ENCODE measurements at places on chromosomes 1 and 21.

- DNase-seq, result no peak
Measured at GRCh38 chr1:90176530-90176929, 181.6 kb downstream of the ZNF326 start.

- no peak for DNase-seq
Measured at GRCh38 chr1:243471026-243471685, 215.3 kb downstream of the SDCCAG8 start.

- no peak for DNase-seq
Measured at GRCh38 chr1:36115931-36116330, 9.1 kb downstream of the COL8A2 start.

GRCh38 chr21:45468051-45468970 lies 63.3 kb downstream of the COL18A1 start:
- DNase-seq, result no peak

GRCh38 chr1:59596432-59596831 lies 218.3 kb upstream of the HOOK1 start:
- DNase-seq, result peak; percentile 80

DNA sequence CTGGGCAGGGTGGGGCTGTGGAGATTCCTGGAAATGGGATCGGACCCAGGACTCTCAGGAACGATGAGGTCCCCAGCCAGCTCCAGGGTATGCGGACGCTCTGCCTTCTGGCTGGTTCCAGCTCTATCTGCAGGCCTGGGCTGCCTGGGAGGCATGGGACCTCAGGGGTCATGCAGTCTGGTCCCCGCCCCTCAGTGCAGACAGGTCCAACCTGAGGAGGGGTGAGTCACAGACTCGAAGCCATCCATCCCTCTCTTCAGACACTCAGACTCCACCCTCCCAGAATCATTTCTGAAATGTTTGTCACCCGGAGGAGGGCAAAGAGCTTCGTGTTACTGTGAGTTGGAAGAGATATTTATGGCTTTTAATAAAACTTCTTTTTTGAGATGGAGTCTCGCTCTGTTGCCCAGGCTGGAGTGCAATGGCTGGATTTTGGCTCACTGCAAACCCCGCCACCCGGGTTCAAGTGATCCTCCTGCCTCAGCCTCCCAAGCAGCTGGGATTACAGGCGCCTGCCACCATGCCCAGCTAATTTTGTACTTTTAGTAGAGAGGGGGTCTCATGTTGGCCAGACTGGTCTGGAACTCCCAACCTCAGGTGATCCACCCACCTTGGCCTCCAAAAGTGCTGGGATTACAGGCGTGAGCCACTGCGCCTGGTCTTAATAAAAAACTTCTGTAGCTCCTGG lies 5.9 kb upstream of the MYOM3 start:
- peak; percentile 45 for DNase-seq

GRCh38 chr1:223200903-223201302 lies 57.9 kb upstream of the TLR5 start:
- no peak for DNase-seq

GRCh38 chr1:31736675-31737074 lies 27.5 kb downstream of the ADGRB2 start:
- DNase-seq, result no peak

- no peak for DNase-seq
Measured at GRCh38 chr1:221878134-221878533, 136.2 kb upstream of the DUSP10 start.

DNA sequence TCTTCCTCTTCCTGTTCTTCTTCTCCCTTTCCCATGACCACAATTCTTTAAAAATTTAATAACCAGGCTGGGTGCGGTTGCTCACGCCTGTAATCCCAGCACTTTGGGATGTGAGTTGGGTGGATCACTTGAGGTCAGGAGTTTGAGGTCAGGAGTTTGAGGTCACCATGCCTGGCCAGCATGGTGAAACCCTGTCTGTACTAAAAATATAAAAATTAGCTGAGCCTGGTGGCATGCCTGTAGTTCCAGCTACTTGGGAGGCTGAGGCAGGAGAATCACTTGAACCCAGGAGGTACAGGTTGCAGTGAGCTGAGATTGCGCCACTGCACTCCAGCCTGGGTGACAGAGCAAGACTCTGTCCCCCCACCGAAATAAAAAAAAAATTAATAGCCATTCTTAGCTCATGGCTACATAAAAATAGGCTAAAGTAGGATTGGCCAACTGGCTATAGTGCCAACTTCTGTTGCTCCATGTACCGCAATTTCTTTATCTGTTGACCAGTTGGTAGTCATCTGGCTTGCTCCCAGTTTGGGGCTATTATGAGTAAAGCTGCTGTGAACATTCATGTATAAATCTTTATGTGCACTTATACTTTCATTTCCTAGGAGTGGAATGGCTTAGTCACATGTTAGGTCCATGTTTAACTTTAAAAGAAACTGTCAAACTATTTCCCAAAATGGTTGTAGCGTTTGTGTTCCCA lies 136.3 kb downstream of the PEX14 start:
- no peak for DNase-seq

- no peak for DNase-seq
Measured at GRCh38 chr1:29646161-29646775, 409.9 kb downstream of the PTPRU start.

GRCh38 chr21:43692949-43693348 lies 26.0 kb upstream of the PDXK start:
- DNase-seq, result no peak

GRCh38 chr1:60835649-60836048 lies 246.7 kb upstream of the NFIA start:
- DNase-seq, result no peak

All from stromal cell of bone marrow (primary cell).